ENCODE measurements at places on chromosomes 16 and 17.
A peak's percentile ranks its signal among the peaks of the same experiment; 100 is the strongest.

DNA sequence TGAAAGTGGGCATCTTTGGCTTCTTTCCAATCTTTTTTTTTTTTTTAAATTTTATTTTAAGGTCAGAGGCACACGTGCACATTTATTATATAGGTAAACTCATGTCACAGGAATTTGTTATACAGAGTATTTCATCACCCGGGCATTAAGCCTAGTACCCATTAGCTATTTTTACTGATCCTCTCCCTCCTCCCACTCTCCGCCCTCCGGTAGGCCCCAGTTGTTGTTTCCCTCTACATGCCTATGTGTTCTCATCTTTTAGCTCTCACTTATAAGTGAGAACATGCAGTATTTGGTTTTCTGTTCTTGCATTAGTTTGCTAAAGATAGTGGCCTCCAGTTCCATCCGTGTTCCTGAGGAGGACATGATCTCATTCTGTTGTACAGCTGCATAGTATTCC lies 108.5 kb downstream of the CYB561 start:
- no peak for DNase-seq

DNA sequence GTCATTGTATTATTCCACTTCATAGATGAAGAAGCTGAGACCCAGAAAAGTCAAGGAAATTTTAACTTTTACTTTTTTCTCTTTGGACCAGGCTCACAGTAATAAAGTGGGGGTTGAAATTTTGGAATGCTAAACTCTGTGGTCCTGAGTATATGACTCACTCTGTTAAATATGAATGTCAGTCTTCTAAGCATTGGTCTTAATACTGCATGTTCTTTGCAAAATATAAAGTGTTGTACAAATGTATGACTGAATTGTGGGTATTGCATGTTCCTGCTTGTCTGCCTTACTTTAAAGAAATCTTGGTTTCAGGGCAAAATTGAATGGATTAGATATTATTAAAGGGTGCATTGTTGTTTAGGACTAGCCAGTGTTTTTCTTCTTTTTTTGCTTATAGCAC lies 950.8 kb upstream of the GOT2 start:
- DNase-seq, result no peak

DNA sequence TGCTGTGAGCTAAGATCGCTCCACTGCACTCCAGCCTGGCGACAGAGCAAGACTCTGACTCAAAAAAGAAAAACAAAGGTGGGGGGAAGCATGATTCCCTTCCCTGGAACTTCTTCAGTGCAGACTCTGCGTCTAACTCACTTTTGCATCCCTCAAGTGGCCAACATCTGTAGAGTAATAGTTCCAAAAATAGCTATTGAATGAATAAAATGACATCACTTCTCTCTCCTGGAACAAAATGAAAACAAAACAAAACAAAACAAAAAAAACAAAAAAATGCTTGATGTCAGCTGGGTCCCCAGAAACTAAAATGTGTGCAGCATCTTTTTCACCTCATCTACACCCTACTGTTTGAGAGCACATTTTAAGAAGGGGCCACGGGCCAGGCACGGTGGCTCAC lies 197.7 kb upstream of the NOG start:
- no peak for DNase-seq

GRCh38 chr17:33013596-33014375 lies 22.1 kb downstream of the SPACA3 start:
- DNase-seq, result no peak

GRCh38 chr16:23508589-23509440 lies 1.5 kb downstream of the GGA2 start:
- DNase-seq, result no peak

DNA sequence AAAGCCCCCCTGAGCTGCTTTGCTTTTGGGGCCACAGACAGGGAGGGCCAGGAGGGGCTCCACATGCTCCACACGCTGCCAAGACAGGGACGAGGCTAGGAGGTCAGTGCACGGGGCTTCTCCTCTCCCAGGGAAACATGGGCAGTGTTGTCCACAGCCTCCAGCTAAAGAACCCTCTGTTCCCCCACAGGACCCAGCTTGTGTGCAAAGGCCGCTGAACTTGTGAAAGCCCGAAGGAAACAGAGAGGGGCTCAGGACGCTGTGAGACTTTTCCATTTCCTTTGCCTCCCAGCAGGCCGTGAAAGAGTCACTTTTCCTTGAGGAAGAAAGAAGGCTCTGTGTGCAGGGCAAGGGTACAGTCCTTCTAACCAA lies 9.7 kb downstream of the CDRT4 start:
- DNase-seq, result no peak

DNA sequence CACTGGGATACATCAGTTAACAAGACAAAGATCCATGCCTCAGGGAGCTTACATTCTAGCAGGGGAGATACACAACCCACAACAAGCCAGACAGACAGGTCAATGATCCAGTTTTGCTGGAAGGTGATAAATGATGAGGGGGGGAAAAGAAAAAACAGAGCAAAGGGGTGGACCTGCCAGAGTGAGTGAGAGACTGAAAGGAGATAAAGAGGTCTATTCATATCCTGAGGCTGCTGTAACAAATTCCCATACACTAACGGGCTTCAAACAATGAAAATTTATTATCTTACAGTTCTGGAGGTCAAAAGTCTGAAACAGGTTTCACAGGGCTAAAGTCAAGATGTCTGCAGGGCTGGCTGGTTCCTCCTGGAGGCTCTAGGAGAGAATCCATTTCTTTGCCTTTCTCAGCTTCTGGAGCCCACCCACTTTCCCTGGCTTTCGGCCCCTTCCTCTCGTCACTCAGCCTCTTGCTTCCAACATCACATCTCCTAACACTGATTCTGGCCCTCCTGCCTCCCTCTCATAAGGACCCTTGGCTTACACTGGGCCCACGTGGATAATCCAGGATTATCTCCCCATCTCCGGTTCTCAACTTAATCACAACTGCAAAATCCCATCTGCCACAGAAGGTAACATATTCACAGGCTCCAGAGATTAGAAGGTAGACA lies 81.5 kb downstream of the GAS7 start:
- peak; percentile 30 for DNase-seq

DNA sequence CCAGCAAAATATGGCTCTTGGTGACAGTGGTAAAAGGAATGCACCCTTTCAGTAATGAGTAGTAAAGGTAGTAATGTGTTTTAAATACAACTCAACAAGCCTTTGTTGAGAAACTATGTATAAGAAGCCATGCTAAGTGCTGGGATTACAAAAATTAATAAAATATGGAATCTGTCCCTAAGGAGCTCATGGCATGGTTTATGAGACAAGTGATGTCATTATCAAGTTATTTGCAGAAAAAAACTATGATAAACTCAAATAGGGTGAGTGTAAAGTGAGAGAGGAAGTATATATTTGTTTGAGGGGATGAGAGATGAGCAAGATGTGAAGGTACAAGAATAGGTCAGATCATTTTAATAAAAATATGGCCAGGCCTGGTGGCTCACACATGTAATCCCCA lies 76.9 kb downstream of the NF1 start:
- DNase-seq, result no peak

DNA sequence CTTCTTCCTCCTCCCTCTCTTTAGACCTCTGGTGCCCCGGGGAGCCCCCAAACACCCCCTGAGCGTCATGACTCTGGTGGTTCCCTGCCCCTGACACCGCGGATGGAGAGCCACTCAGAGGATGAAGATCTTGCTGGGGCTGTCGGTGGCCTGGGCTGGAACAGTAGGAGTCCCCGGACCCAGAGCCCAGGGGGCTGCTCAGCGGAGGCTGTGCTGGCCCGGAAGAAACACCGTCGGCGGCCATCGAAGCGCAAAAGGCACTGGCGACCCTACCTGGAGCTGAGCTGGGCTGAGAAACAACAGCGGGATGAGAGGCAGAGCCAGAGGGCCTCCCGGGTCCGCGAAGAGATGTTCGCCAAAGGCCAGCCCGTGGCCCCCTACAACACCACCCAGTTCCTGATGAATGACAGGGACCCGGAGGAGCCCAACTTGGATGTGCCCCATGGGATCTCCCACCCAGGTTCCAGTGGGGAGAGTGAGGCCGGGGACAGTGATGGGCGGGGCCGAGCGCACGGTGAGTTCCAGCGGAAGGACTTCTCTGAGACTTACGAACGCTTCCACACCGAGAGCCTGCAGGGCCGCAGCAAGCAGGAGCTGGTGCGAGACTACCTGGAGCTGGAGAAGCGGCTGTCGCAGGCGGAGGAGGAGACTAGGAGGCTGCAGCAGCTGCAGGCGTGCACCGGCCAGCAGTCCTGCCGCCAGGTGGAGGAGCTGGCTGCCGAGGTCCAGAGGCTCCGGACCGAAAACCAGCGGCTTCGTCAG lies 7.5 kb downstream of the HEXIM2 start:
- DNase-seq, result no peak

- DNase-seq, result no peak
Measured at GRCh38 chr16:30368792-30369090, 1.6 kb downstream of the TBC1D10B start.

DNA sequence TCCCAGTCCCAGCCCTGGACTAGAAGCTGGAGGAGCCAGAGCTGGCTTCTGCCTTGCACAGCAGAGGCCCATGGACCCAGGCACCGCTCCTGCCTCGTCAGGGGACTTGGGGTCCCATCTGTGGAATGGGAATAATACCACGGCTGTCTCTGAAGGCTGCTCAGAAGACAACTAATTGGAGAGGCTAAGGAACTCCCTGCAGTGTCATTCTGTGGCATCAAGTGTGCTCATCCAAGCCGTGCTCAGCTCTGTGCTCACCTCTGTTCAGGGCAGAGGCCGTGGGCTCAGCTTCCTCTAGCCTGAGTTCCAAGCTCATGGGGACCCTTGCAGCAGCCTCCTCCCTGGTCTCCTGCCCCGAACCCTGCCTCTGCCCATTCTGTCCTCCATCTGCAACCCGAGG lies 31.8 kb downstream of the BEAN1 start:
- DNase-seq, result no peak

DNA sequence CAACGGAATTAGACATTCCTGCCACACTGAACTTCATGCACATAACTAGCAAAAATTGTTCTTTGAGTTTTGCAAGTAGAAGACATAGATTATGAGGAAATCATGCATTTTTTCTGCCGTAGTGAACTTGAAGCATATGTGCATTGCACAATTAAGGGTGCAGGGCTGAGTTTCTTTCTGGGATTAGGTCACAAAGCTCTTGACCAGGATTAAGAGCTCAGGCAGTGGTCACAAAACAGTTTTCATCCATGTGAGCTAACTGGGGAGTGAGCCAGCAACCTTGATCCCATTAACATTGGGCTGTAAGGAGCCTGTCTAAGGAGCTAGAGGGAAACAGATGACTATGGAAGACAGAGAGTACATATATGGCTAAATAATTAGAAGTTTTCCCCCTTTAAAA lies 143.7 kb downstream of the PMP22 start:
- no peak for DNase-seq

DNA sequence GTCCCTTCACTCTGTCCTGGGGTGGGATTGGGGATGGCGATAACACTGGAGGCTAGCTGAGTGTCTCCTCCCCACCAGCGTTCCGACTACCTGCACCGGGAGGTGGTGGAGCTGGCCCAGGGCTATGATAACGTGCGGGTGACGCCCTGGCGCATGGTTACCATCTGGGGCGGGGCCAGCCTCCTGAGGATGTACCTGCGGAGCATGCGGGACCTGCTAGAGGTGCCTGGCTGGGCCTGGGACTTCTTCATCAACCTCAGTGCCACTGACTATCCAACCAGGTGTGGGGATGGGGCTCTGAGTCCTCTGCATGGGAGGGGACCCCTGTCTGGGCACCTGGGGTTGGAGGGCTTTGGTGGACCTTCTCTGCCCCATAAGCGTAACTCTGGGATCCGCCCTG lies 8.8 kb downstream of the XYLT2 start:
- no peak for DNase-seq

GRCh38 chr17:73976147-73976546 lies 227.3 kb upstream of the RPL38 start:
- DNase-seq, result no peak

GRCh38 chr17:58283674-58284612 lies 3.2 kb upstream of the MPO start:
- DNase-seq, result no peak

GRCh38 chr17:58305626-58306025 lies 23.0 kb downstream of the TSPOAP1 start:
- DNase-seq, result no peak

- DNase-seq, result no peak
Measured at GRCh38 chr17:78428025-78428575, 49.7 kb downstream of the PGS1 start.

Data from C1 segment of cervical spinal cord (tissue), 14 donors.